ENCODE measurements at places on chromosomes 1 and 21.

GRCh38 chr1:166383635-166384346, 217.0 kb upstream of the FAM78B start:
- no peak for DNase-seq

DNA sequence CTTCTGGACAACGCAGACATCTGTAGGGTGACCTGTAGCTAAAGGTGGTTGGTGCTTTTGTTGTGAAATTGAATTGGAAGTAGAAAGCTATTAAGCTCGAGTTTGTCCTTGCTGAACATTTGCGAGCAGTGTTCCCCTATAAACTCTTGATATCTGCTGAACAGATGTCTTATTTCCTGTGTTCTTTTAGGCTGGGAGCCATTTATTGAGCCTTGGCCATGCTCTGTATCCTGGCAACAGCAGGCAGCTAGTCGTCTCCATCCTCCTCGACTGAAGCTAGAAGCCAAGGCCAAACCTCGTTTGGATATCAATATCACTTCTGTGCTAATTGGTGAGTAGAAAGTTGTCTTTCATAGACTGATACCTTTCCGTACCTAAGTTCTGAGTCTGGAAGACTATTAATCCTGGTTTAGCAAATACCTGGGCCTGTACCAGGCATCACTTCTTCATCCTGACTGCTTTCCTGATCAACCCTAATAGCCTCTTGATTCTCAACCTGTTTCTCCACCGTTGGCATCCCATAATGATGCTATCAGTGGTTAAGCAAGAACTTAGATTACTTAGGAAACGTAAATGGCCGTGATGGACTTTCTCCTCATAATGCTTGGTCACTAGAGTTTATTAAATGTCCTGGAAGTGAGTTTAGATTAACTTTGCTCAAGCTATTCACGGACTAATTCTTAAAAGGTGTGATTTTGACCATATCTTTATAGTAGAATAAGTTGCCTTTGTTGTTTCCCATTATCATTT, 103.4 kb downstream of the VPS13D start:
- no peak for DNase-seq

DNA sequence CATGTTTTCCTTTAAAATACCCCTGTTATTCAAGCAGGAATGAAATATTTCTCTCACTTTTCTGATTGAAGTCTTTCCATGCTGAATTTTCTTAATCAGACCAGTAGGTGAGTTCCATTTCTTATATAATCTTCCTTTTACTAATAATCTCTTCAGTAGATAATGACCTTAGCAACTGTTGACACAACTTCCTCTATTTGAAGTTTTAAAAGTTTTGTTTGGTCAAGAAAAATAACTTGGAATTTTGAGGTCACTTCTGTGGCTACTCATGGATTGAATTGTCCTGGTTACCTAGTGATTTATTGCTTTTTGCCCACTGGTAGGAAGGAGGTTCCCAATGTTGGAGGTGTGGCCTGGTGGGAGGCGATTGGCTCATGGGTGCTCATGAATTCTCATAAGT, 70.6 kb upstream of the PAXBP1 start:
- DNase-seq, result no peak

DNA sequence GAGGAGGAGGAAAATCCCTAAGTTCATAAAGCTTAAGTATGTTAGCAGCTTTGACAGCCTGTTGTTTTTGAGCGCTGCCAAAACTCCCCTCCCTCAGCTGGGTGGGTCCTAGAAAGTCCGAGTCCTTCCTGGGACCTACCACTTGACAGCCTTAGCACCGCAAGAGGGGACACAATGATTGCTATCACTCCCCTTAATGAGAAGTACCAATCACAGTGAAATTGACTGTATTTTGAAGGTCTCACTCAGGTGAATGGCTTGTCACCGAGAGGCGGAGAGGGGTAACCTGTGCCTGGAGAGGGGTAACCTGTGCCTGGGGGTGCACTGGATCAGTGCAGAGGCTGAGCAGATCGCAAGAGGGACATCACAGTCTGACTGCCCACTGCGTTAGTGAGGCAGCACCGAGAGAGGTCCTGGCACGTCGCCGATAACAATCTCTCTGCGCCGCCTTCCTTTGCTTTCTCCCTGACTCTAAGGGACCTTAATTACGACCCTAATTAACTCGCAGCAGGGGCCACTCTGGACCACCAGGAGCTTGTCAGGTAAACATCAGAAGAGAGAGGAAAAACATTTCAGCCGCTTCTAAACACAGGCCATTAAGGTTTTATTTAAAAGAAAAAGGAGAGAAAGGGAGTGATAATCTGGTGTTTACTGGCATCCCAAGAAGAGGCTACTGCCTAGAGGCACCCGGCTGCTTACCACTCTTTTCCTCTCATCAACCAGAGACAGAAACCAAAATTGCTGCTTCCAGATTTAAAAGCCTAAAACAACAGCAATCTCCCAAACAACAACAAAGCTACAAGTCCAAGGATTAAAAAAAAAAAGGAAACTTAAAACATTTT, 25.7 kb upstream of the KCNK1 start:
- DNase-seq, result no peak

- no peak for DNase-seq
These were observed 40.2 kb downstream of the ADAMTS1 start for GRCh38 chr21:26804895-26805609.

DNA sequence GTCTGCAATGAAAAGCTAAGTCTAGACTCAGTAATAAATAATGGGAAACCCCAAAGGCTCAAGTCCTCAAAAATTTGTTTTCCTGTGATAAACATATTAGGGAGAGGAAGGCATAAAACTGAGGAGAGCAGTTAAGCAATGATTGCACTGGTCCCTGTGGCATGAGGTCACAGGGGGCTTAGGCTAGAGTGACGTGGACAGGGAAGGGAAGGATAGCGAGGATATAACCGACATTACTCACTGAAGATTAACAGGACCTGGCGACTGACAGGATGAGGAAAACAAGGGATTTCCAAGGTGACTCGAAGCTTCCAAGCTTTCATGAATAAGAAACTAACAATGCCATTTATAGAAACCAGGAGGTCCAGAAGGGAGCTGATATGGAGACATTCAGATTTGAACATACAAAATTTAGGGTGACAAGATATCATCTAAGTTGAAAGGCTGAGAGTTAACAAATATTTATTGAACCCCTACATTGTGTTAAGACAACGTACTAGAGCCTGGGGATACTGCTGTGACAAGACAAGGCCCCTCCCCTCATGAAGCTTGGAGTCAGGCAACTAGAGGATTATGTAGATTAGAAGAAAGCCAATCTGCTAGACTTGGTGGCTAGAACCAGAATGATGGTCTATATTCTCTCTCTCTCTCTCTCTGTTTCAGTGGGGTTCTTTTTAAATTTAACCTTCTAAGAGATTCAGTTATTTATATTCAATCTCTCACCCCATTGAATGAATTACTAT, 33.2 kb upstream of the PKN2 start:
- DNase-seq, result no peak

- no peak for DNase-seq
These were observed 51.2 kb downstream of the PIK3R3 start for GRCh38 chr1:46081206-46081605.

DNA sequence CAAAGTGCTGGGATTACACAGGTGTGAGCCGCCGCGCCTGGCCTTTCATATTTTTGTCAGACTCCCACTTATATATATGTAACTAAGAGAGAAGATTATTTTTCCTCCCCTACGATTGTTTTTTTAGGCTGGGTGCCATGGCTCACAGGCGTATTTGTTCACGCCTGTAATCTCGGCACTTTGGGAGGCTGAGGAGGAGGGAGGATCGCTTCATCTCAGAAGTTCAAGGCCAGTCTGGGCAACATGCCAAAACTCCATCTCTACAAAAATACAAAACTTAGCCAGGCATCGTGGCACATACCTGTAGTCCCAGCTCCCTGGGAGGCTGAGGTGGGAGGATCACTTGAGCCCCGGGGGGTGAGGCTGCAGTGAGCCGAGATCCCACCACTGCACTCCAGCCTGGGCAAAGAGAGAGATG, 23.9 kb upstream of the ITLN2 start:
- DNase-seq, result no peak

DNA sequence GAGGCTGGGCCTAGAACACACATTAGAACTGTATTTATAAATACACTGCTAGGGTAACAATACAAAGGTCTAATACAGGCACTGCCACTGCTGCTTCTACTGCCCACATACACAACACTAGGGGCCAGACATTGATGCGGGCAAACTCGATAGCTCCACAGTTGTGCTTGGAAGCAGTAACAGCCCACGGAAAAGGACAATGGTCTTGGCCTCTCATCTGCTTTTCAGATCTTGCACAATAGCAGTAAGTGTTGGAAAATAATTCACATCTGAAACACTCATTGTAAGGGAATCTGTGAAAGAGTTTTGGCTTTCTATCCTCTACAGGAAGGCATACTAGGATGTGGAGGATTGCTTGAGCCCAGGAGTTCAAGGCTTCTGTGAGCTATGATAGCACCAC, 6.9 kb upstream of the SPOCD1 start:
- no peak for DNase-seq

DNA sequence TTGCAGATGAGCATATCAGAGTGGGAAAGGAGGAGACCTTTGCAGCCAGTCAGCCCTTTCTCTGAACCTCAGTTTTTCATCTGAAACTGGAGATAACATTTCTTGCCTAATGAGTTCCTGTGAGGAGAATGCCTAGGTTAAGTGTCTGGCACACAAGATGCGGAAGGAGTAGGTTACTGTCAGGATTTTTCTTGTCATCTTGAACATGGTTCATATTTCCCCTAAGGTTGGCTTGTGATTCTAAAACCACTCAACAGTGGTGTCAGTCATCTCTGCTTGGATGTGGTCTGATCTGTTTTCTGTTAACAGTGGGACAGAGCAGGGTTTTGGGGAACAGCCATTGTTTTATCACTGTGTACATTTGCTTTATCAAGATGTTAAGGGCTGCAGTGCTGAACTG, 70.6 kb downstream of the TGFB2 start:
- no peak for DNase-seq

- peak; percentile 88 for DNase-seq
These were observed at the start of gene ADAMTSL4 for GRCh38 chr1:150548632-150549495. Gene ADAMTSL4, plus strand, starts transcription at chr1:150549408. Its CDS starts 2,881 bp downstream, at chr1:150552289.

- DNase-seq, result no peak
These were observed 161.4 kb downstream of the DAB1 start for GRCh38 chr1:57262472-57262871.

GRCh38 chr1:162138112-162138511, 68.6 kb downstream of the NOS1AP start:
- no peak for DNase-seq

DNA sequence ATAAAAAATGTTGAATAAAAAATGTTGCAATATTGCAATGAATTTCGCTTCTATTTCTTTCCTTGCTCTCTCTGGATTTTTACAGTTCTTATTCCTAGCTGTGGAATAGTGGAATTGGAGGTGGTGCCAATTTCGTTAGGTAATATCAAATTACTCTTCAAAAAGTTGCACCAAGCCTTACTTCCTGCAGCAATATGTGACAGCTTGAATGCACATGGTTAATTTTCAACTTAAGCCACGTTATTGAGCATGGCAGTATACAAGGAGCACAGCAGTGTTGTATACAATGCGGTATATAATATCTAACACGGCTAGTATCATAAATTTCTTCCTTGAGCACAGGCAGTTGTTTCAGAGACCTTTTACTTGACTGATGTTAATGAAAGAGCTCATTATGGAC, 152.5 kb downstream of the NOS1AP start:
- no peak for DNase-seq

- DNase-seq, result no peak
These were observed 117.6 kb downstream of the LTN1 start for GRCh38 chr21:28875078-28875477.

- no peak for DNase-seq
These were observed 6.8 kb downstream of the GPR137B start for GRCh38 chr1:236149003-236149595.

- DNase-seq, result no peak
These were observed 10.1 kb downstream of the EYA3 start for GRCh38 chr1:28078262-28078661.

GRCh38 chr1:34128186-34128889, 36.7 kb downstream of the CSMD2 start:
- DNase-seq, result no peak

DNA sequence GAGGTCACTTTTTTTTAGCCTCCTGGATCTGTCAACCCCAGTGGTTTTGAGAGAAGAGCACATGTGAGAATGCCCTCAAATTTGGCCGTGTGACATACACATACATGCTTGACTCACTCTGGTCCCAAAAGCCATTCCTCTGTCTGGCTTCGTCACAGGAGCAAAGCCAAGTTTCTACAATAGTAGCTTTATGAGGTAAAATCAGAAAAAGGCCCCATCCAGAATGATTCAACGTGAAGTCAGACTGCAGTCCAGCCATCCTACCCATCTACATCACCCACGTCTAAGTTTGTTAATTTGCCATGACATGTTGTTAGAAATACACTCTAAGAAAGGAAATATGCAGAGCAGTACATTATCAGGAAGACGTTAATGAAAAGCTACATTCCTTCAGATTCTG, 245.2 kb downstream of the SDCCAG8 start:
- no peak for DNase-seq

- no peak for DNase-seq
These were observed 3.3 kb downstream of the CNST start for GRCh38 chr1:246569248-246570238.

- DNase-seq, result no peak
These were observed 51.1 kb upstream of the B3GALT2 start for GRCh38 chr1:193237381-193237978.

- no peak for DNase-seq
These were observed 11.5 kb downstream of the TRIM46 start for GRCh38 chr1:155184835-155185782.

- peak; percentile 32 for DNase-seq
These were observed 296.6 kb downstream of the OMA1 start for GRCh38 chr1:58249737-58250586.

DNA sequence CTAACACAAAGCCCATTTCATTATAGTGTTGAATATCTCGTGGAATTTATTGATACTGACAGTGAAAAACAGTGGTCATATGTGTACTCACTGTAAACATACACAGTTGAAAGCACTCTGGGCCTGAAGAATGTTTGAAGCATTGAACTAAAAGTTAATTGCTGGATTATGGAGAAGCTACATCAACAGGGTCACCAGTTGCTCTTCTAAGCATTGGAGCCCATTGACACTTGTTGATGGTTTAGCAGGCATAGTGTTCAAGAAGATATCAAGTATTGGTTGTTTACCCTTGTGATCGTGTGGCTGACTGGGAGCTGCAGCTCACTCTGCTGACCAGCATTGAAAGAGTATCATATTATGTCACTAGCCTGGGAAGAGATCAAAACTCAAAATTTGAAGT, 10.3 kb downstream of the ZYG11A start:
- no peak for DNase-seq

DNA sequence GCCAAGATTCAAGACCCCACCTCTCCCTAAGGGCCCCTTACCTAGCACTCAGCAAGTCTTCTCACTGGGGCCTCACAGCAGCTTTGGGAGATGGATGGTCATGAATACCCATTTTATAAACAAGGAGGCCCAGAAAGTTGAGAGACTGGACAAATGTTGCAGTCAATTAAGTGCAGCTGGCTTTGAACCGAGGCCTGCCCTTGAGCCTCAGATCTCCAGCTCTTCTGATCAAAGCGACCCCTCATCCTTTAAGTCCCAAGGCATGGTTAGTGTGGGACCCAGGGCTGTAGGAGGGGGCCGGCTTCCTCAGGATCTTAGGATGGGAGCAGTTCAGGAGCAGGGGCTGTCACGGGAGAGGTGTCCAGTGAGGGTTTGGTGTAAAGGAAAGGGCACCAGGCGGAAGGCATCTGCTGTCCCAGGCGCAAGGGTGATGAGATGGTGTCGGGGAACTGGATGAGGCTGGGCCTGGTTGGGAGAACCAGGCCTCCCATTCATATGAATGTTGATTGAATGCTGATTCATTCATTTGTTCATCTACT, 5.1 kb upstream of the MTFR1L start:
- no peak for DNase-seq

GRCh38 chr1:40742363-40743061, 41.1 kb upstream of the KCNQ4 start:
- no peak for DNase-seq
